ENCODE measurements at places on chromosomes 1 and 21. TPM values are rescaled to one million over a fixed set of nuclear protein-coding genes. Genes with fewer than 3 reads are reported as not detected.

GRCh38 chr1:230251644-230252191, 174.4 kb downstream of the PGBD5 start:
- no peak for DNase-seq

DNA sequence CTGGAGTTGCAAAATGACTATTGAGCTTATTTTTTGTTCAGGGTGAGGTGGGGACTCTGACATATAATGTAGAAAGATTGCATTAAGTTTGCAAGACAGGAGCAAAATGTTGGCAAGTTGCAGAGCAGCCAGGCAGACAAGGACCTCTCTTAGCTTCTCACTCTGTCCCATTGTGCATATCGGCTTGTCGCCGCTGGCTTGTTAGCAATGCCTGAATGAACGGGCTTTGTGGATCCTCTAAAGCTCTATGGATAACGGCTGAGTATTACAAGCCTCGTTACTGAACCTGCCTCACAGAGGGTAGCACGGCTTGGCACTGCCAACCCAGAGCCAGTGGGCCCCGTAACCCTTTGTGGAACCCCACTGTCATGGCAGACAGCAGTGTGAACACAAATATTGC, 68.4 kb downstream of the TNR start:
- DNase-seq = no peak

The GATAD2B gene
- 8.7 TPM for total RNA-seq

DNA sequence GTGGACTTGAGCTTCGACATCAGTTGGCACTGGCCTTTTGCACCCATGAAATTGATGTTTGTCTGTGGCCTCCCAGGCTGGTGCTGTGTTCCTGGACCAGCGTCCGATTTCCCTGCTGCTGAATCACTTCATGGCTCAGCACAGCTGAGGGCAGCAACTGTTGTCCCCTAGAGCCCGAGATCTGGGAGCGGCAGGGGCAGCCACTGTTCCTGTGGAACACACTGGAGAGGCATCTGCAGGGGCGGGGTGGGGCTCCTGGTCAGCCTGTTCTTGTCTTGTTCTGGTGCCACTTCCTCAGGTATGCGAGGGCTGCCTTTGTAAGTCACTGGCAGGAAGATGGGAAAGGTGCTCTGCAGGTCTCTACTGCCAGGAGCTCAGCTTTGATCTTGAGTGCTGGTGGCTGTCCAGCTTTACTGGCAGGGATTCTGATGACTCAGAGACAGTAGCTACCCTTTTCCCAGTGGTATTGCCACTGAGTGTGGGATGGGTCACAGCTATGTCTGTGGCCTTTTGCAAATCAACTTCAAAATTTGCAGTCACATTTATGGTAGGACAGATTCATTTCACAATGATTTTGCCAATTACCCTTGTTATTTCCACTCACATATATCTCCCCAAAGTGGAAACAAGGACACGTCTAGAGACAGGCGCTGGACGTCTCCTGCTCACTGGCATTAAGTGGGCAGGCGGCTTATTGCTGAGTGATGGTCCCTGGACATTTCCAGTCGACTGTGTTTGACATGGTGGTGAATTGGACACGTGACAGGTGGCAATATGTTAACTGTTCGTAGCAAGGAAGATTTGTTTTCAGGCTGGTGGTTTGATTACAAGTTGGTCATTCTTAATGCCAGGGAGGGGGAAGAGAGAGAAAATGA, 15.3 kb downstream of the AGPAT3 start:
- DNase-seq = peak; percentile 74

The TEX38 gene
- not detected for total RNA-seq

DNA sequence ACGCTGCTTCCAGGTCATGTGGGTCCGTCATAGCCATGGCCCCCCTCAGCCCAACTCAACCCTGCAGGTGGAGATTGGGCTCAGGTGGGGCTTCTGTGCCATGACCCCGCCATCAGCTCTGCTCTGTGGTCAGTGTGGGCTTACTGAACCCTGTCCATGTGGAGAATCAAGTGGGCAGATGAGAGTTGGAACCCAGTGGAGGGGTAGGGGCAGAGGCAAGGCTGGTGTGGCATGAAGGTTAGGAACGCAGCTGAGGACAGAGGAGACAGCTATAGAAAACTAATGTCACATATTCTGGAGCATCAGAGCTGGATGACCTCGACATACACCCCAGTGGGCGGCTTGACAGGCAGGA, 355.9 kb downstream of the PTPRU start:
- no peak for DNase-seq

DNA sequence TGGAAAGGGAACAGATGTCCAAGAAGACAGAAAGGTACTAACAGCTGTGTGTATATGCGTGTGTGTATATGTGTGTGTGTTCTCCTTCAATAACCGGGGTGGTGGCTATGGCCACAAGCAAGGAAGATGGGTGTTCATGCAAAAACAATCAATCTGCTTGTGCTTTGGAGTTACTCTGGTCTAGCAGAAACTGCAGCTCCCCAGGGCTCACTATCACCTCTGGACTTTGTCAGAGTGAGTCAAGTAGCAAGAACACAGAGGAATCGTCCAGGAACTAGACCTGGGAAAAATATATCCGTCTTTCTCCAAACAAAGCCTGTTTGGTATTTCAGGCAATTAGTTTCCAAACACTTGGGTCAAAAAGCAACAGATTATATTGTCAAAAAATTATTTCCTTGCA, 68.6 kb downstream of the GNG12 start:
- no peak for DNase-seq

DNA sequence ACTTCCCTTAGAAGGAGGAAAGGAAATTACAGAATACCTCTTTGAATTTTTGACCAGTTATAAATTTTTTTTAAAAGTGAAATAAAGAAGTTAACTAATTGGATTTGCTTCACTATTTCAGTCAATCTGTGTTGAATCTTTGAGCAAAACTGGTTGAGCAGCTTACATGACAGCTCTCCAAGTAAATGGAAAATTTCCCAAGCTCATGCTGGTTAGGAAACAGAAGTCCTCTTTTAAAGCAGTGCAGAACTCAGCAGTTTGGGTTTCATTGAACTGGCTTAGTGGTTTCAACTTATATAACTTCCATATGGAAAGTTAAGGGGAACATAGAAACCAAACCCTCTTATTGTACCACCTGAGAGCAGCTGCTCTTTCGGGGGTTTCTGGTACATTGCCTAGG, 250.5 kb downstream of the PDE4B start:
- DNase-seq = no peak

- peak; percentile 93 for DNase-seq
Observed at GRCh38 chr1:39391691-39392679, 99.5 kb upstream of the BMP8A start.

The FAM163A gene
- total RNA-seq = not detected

- DNase-seq = peak; percentile 99
Observed at GRCh38 chr1:209652873-209653401, 712 bp upstream of the LAMB3 start.

DNA sequence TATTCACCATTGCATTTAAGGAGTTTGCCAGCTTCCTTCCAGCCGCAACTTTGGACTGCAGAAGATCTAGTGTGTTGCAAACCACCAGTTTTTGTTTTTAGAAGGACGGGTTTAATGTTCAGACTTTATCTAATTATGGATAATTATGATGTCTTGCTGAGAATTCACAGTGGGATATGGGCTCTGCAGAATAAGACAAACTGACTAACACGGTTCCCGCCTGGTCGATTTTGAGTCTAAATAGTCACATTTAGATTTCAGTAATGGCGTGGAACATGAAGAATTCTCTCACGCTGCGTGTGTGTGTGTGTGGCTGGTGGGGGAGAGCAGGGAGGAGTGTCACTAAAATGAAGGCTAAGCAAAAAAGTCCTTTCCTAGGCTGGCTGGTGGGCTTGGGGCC, 48.5 kb upstream of the DMRTB1 start:
- no peak for DNase-seq

- no peak for DNase-seq
Observed at GRCh38 chr1:206699000-206699586, 14.4 kb downstream of the MAPKAPK2 start.

GRCh38 chr1:12383001-12383400, 153.2 kb downstream of the VPS13D start:
- no peak for DNase-seq

DNA sequence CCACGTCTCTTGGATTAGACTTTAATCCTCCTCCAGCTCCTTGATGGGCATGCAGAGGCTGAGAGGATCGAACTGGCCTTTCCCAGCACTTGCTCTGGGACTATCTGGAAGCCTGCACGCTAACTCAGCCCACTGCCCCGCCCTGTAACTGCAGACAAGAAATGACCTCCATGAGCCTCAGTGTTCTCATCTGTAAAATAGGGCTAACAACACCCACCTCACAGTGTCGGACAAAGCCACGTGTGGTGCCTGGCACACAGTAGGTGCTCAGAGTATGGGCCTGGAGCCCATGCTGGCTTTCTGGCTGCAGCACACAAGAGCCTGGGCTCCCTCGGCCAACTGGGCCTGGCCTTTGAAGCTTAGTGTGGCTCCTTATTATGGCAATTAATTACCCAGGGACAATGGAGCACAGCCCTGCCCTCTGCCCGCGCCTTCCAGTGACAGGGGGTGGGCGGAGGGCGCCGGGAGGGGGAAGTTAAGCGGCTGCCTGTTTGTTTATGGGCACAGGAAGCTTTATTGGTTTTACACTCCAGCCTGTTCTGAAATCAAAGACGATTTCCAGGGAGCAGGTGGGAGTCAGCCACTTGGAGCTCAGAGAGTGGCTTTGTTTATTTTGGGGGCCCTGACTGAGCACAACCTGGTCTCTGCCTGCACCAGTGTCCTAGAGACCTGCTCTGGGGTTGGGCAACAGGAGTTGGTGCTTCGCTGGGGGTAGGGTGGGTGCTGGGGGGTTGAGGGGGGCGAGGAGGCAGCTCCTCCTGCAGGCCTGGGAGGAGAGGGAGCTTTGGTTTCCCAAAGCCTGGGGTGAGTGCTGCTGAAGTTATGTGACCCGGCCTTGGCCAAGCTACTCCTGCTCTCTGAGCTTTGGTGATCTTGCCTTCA, 31.0 kb downstream of the PAX7 start:
- DNase-seq = no peak

DNA sequence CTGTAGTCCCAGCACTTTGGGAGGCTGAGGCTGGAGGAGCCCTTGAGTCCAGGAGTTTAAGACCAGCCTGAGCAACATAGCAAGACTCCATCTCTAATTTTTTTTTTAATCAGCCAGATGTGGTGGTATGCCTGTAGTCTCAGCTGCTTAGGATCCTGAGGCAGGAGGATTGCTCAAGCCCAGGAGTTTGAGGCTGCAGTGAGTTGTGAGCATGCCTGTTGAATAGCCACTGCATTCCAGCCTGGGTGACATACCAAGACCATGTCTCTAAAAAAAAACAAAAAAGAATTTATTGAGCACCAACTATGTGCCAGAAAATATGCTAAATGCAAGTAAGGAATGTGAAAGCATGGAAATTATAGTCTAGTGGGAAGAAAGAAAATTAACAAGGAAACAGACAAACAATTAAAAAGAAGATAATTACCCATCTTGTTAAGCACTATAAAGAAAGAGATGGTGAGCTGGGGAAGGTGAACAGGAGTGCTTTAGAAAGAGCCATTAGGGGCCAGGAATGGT, 104.0 kb upstream of the ZNF678 start:
- no peak for DNase-seq

GRCh38 chr1:155093911-155094621, 15.4 kb downstream of the EFNA3 start:
- peak; percentile 60 for DNase-seq

Data from M059J (cell line).